Activated naive CD8-positive, alpha-beta T cell treated with anti-CD3 and anti-CD28 coated beads for 36 hours (primary cell): ENCODE measurements at places on chromosomes 2 and 18. TPM values are rescaled to one million over a fixed set of nuclear protein-coding genes. Genes with fewer than 3 reads are reported as not detected.

DNA sequence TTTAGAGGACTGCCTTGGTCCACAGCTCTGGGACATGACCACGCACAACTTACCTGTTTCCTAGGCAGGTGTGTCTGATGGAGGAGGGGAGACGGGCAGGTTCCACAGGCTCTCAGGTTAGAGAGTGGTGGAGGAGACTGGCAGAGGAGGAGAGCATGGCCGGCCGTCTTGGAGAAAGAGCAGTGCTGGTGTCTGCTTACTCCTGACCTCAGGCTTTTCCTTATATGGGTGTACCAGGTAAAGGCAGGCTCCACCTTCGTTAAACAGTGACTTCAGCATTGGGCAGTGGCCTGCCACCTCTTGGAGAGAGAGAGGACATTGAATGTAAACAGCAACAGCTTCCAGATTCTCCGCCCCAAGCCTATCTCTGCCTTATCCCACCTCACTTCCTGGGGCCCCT, at the start of gene CAPN13:
TSS of gene CAPN13 (minus strand) at position 198 of the 400 bp plus-strand sequence. CDS start 20,121 bp downstream, outside the sequence.
- no peak for DNase-seq

- no peak for DNase-seq
Observed at GRCh38 chr2:38615237-38615636, 12.5 kb upstream of the HNRNPLL start.

DNA sequence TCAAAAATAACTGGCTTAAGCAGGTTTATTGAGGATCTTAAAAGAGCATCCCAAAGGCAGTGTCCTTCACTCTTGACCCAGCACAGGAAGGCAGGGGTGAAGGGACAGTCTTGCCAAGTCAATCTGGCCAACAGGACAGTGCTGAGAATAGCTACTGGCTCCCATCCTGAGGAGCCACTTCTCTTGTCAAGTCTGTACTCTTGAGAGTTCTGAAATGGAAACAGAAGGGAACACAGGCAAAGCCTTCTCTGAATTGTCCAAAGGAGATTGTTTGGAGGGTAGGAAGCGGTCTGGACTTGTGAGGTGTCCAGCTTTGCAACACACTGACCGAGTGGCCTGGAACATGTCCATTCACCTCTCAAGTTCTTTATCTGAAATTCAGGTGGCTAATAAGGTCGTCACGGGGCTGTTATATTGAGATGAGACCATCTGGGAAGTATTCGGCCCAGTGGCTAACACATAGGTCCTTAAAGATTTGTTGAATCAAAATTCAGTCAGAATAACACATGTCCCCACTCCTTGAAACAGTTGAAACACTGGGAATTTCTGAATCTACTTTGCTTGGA, 99.5 kb upstream of the FHL2 start:
- no peak for DNase-seq

DNA sequence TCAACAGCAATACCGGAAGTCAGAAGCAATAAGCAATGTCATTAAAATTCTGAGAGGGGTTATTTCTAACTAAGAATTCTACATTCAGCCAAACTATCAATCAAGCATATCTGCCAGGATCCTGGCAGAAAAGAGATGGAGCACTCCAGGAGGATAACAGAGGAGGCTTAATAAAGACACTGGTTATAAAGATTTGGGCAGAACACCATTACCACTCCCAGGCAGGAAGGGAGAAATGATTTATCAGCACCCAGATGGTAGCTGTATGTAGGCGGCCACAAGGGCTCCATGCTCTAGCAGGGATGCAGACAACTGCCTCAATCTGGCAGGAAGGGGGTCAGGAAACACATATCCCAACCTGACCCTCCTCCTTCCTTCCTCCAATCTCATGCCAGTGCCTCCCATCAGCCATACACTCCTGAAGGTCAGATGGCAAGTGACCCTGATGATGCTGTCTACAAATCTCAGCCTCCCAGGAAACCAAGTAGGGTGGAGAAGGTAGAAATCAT, 20.5 kb upstream of the TNFAIP6 start:
- DNase-seq = no peak

DNA sequence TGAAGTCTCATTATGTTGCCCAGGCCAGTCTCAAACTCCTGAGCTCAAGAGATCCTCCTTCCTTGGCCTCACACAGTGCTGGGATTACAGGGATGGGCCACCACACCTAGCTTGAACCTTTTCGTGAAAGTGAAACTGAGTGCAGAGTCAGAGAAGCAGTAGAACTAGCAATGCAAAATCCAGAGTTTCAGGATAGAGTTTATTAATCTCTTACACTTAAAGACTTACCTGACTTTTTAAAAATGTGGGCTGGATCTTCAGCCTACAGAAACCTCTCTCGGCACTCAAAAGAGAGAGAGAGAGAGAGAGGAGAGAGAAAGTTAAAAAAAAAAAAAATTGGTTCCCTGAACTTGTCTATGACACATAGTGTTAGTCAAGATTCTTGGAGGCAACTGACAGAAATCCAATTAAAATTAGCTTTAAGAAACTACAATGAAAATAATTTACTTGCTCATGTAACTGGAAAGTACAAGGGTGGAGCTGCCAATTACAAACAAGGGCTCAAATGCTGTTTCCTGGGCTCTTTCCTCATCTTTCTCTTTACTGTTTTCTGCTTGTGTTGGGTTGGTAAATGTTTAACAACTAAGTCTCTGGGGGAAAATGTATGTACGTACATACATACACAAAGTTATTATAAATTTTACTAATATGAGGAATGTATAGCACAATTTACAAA, 98.1 kb upstream of the CERS6 start:
- DNase-seq = no peak

DNA sequence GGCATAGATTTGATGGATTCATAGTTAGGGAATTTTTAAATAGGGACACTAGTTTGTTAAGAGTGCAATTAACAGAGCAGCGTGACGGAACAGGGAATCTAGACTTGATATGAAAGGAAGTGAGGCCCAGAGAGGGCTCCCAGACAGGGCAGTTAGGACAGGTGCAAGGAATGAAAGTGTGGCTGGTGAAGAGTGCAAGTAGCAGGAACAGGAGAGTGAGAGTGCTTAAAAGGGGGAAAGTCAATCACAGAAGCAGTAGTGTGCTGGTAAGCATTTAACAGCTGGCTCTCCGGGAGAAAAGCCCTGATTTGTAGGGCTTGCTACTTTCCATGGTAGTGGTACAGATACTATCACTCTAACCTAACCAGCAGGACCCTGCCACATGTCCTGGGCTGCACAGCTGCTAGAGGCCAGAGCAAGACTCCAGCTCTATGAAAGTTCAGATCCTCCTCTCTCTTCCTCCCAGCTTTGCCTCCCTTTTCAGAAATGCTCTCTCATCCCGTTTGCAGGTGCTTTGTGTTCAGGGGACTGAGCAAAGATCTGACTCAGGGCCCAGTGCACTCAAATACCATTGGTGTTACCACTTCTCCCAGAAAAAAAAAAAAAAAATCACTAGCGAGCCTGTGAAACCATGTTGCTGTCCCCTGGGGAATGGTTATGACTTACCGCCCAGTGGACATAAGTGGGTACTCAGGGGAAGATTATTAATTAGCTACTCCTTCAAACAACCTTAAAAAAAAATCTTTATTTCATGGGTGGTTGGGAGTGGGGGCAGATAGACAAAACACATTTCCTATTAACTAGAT, 18.1 kb upstream of the GCFC2 start:
- DNase-seq = no peak

DNA sequence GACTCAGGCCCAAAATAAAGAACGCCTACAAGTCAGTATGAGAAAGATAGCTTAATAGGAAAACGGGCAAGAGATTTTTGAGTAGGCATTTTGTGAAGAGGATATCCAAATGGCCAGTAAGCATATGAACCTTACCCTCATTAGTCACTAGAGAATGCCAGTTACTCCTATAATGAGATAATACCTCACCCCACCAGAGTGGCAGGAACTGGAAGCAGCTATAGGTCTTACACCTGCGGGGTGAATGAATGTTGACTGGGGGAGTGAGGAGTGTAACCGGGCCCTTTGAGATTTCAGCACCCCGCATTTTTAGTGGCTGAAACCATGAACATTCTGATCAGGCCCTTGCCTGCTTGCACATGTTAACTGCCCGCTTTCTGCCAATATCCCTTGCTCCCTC, 7.5 kb upstream of the PTPN2 start:
- DNase-seq = no peak

DNA sequence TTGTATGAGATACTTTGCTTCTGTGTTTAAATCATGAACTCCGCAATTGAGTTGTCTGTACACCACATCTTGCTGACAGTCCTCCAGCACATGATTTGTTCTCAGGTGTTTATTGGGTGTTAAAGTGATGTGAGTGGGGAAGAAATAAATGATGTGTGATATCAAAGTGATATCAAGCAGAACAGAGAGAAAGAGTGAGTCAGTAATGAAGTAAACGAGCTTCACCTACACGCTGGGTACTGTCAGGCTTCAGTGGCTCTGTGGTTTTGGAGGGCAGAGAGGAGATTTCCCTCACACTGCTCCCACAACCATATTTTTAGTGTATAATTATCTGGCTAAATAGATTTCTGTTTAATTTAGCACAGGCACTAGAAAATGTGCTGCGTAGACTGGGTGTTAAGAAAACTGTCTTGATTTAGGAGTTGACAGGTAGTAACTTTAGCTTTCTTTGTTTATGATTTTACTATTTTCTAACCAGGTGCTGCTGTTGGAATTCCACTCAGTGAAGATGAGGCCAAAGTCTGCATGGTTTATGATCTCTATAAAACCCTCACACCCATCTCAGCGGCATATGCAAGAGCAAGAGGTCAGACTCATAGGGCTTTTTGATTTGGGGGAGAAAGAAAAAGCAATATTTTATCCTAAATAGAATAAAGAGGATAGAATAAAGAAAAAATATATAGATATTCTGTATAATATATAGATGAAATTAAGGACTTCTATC, 21.2 kb downstream of the ATIC start:
- DNase-seq = no peak

DNA sequence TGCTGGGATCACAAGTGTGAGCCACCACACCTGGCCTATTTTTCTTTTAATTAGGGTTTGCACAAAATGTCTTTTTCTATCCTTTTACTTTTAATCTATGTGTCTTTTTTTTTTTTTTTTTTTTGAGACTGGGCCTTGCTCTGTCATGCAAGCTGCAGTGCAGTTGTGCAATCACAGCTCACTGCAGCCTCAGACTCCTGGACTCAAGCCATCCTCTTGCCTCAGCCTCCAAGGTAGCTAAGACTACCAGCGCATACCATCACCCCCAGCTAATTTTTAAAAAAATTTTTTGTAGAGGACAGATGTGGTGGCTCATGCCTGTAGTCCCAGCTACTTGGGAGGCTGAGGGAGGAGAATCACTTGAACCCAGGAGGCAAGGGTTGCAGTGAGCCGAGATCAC, 27.1 kb downstream of the ADCY3 start:
- DNase-seq = no peak

GRCh38 chr2:29393676-29394075, 278.5 kb downstream of the CLIP4 start:
- no peak for DNase-seq

GRCh38 chr2:176158855-176159662, 2.0 kb downstream of the HOXD3 start:
- no peak for DNase-seq

DNA sequence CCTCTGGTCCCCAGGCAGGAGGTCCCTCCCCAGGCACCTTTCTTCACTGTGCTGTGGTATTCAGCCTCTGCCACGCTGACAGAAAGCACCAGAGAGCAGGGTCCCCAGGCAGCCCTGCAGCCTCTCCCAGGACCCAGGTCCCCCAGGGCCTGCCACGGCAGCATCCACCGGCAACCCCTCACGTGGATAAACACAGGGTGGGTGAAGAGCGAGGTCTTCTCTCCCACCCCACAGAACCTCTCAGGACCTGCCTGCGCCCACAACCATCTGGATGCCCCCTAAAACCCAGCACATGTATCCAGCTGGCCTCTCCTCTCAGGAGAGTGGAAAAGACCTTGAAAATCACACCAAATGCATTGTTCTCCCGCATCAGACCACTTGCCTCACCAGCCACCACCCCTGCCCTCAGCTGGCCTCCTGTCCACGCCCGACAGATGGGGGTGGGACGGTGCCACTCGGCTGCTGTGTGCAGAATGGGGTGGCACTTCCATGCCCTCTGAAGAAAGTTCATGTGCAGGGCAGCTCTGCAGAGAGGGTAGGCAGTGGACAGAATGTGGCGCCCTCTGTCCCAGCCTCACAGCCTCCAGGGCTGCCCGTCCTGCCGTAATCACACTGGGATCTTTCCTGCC, 4.0 kb upstream of the CROCC2 start:
- no peak for DNase-seq

DNA sequence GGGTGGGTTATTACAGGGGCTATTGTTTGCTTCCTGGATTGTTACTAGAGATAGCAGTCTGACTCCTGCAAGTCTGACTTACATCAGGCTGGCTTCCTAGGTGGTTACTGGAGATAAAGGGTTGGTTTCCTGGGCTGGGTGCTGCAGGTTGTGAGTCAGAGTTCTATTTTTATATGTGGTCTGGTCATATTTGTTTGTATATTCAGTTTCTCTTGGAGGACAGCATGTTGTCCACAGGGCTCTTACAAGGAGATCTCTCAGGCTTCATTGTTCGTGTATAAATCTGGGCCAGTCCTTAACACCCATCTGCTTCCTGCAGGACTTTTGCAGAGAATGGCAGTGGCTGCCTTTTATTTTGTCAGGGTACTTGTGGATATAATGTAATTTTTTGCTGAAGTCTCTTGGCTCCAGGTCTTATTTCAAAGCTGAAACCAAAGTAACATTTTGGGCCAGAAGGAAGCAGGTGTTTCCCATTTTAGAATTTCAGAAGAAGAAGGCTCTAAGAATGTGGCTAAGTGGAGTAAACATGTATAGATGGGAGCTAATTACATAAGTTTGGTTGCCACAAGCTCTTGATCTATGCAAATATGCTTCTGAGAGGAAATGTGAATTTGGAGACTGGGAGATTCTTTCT, 65.9 kb upstream of the SLC16A14 start:
- no peak for DNase-seq

DNA sequence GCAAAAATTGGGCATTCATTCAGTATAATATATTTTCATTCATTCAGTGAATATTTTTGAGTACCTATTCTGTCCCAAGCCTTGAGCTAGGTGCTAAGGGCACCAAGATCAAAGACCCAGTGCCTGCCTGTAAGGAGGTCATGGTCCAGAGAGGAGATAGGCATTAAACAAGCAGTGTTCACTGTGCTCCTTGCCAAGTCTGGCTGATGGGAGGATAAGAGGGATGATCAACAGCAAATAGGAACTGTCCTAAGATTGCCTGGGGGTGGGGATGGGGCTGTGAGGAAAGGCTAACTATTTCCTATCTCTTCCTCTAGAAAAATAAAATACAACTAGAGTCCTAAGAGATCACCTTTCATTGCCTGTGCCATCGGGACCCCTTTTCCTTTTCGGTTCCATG, 60.4 kb downstream of the SETBP1 start:
- DNase-seq = no peak

Gene ANO7
- 3.6 TPM for total RNA-seq

Gene CRIM1
- 12.6 TPM for total RNA-seq
